ENCODE measurements at places on chromosomes 3 and 15. TPM values are rescaled to one million over a fixed set of nuclear protein-coding genes. Genes with fewer than 3 reads are reported as not detected.

The SI gene
- total RNA-seq: not detected

The FANCD2 gene
- total RNA-seq: 17.7 TPM

The ABI3BP gene
- total RNA-seq: not detected

The SPATA12 gene
- total RNA-seq: not detected

The KLHL40 gene
- not detected for total RNA-seq
